ENCODE measurements at places on chromosomes 2 and 18.

- DNase-seq, result no peak
Measured at GRCh38 chr2:145116834-145117725, 597.2 kb upstream of the ZEB2 start.

DNA sequence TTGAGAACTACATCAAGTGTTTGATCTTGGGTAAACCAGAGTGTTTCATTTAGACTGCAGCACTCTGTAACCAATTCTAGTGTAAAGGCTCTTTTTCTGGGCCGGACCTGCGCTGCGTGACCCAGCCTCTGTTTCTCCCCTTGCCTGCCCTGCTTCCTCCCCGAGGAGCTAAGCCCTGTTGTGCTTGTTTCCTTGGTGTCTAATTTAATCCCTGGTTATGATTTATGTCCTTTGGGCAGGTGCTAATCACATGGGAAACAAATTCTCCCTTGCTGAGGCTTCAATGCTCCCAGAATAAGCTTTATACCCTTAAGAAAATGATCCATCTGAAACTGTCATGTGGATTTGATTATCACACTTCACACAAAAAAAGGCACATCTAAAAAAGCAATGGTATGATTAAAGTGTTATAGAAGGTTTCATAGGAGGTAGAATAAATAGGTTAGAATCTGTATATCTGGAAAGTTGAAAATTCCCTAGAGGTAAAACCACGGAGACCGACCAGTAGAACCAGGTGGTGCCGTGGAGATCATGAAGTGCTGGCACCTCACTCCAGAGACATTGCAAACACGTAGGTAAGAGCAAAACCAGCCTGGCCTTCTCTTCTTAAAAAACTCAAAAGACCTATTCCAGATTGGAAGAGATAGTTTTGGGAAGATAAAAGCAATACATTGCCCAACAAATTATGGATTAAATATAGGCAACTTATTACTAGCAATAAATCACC lies 31.0 kb upstream of the SLC9A2 start:
- DNase-seq, result no peak

DNA sequence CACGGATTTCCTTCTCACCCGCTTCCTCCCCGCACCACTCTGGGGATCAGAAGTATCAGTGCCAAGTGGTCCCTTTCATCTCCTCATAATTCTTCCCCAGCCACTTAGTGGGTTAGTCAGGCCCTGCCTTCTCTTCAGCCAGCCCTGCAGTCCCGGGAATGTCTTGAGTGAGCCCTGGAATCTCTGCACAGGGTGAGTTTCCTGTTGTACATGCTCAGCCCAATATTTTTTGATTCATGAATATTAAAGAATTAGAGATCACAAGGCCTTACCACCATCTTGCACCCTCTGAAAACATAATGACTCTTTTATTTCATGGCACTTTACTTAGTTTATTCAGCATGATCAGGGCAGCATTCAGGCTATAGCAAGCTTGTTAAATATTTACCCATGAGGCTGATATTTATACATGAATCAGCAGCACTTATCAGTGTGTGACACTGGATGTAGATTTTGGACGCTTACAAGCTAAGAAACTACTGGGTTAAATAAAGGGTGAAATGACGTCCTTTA lies 159.4 kb upstream of the FOSL2 start:
- no peak for DNase-seq

- no peak for DNase-seq
Measured at GRCh38 chr2:195600778-195601177, 56.2 kb upstream of the SLC39A10 start.

GRCh38 chr2:65031341-65032018 lies 24.7 kb upstream of the CEP68 start:
- no peak for DNase-seq

- no peak for DNase-seq
Measured at GRCh38 chr2:172919732-172920131, 155.9 kb upstream of the MAP3K20 start.

DNA sequence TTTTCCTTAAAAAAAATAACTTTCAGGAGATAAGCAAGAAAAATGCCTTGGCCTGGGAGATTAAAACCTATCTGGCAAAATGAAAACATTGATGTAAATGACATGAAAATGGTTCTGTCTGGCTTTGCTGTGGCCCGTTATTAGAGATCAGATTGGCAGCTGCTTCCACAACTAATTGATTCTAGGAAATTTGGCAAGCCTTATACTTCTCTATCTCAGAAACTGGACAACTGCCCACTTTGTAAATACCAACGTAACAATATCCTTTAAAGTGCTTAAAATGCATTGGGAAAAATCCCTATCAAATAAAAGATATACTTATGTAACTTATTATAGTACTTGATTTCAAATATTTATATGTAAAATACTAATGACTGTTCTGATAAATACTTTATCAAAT lies 14.2 kb upstream of the SKA1 start:
- DNase-seq, result no peak

- no peak for DNase-seq
Measured at GRCh38 chr2:174859563-174860169, 95.4 kb upstream of the CHRNA1 start.

GRCh38 chr2:159149747-159150146 lies 136.8 kb downstream of the WDSUB1 start:
- no peak for DNase-seq

- no peak for DNase-seq
Measured at GRCh38 chr2:45652090-45653031, 886 bp downstream of the PRKCE start.

DNA sequence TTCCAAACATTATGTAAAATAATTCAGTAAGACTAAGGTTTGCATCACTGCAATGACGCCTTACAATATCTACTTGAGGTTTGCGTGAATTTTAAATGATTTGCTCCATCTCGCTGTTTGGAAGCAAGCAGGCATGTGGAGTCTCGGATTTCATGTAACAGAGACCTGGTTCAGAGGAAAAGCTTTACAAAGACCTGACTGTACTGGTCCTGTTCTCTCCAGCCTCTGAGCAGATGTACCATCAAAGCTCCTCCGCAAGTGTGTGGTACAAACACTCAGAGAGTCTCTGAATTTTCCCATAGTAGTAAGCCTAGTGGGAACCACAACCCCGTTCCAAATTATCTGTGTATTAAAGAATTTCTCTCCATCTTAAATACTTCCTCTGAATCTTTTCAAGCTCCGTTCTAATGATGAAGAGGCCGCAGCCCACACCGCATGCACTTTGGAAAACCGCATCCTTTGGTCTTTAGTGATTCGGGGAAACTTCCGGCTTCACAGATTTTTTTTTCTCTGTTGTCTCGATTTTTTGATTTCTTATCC lies 728.1 kb upstream of the SOX11 start:
- no peak for DNase-seq

- DNase-seq, result no peak
Measured at GRCh38 chr2:132009874-132010521, 151.8 kb downstream of the ANKRD30BL start.

DNA sequence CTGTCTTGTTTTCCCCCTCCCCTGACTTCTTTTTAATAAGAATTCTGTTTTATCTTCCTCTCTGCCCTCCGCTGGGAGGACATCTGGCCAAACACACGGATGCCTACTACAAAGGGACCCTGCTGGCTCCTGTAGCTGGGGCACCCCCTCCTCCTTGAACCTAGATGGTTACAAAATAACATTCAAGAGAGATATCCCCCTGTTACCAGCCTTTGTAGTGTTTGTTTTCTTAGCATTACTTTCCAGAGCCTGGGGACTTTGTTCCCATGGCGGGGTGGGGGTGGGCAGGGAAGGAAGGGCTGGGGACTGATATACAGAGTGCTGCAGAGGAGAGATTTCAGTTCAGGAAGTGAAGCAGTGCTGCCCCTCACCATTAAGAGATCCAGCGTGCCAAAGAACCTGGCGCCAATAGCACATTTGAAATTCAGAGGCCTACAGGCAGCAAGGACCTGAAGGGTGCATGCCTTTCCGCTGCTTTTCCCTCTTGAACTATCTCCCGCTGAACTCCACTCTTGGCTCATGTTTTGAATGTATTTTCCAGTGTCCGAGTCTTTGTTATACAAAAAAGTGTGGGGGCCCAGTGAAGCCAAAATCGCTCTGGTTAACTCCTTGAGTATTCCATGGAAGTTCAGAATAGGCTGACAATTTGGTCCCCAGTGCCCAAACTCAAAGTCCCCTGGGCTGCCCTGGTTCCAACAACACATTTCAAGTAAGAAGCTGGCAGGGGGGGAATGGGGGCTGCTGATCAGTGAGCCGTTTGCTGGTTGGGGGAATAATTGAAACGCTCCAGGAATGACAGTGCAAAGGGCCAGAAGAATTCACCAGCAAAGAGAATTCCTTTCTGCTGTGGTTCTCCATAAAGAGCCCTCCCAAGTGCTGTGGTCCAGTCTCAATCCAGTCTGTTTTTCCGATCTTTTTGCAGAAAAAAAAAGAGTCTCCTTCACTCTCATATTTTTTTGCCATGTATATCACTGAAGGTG lies 94.8 kb upstream of the THOC1 start:
- DNase-seq, result no peak

DNA sequence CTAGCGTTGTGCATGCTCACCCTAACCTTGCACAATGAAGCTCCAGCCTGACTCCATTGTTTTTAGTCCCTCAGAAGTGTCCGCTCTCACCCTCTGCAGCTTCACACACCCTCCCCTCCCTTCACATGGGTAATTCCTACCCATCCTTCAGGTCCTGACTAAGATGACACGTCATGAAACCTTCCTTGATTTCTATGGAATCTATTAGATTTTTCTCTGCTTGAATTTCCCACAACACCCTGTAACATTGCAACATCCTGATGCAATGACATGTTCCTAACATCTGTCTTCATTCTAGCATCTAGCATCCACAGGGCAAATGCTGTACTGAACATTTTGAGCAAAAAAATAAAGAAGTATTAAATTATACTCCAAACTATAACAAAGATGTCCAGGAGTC lies 77.0 kb upstream of the PID1 start:
- DNase-seq, result no peak

- peak; percentile 17 for DNase-seq
Measured at GRCh38 chr2:5932556-5933469, 240.6 kb downstream of the SOX11 start.

DNA sequence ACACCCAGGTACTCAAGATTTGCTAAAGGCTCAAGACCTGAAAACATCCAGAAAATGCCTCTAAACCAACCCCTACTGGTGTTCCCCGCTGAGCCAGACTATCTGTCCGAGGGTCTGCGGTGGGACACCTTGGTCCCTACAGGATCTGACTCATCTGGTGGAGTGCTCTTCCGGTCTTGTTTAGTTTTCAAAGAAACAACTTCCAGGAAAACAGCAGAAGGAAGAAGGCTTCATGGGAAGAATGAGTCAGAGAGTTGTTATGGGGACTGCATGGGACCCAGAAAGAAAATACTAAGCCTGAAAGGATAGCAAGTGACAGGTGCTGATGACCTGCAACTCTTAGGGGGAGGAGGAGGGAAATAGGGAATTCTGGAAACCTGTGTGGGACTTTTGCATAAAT lies 41.3 kb downstream of the ZFP36L2 start:
- DNase-seq, result no peak

GRCh38 chr2:191049728-191050639 lies 36.0 kb upstream of the STAT1 start:
- no peak for DNase-seq

GRCh38 chr2:96241227-96241626 lies 24.6 kb downstream of the TMEM127 start:
- DNase-seq, result no peak

GRCh38 chr2:239222312-239222660 lies 178.5 kb downstream of the HDAC4 start:
- DNase-seq, result no peak

GRCh38 chr2:101717071-101717845 lies 19.8 kb downstream of the MAP4K4 start:
- no peak for DNase-seq

- DNase-seq, result no peak
Measured at GRCh38 chr2:235160281-235160810, 208.5 kb downstream of the SH3BP4 start.

DNA sequence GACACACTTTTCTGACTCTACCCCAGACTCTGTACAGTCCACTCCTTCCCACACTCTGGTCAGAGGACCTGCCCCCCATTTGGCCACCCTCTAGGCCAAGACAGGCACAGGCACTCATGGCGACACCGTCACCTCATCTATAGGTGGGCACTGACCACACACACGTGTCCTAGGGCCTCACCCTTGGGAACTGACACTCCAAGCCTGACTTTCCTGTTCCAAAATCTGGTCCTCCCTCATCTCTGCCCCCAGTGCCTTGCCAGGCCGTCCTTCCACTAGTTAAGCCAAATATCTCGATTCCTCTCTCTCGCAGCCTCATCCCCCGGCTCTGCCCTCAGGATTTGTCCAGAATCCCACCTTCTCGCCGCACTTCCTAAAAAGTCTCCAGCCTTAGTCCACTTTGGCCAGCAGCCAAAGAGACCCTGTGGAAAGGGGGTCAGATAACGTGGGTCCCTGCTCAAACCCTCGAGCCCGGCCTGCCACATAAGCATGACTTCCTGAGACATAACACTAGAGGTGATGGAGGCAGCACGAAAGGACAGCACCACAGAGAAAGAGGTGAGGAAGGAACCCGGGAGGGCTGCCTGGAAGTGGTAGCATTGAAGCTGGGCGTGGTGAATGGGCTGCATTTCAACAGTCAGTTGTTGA lies 105.8 kb upstream of the OTOS start:
- DNase-seq, result no peak

DNA sequence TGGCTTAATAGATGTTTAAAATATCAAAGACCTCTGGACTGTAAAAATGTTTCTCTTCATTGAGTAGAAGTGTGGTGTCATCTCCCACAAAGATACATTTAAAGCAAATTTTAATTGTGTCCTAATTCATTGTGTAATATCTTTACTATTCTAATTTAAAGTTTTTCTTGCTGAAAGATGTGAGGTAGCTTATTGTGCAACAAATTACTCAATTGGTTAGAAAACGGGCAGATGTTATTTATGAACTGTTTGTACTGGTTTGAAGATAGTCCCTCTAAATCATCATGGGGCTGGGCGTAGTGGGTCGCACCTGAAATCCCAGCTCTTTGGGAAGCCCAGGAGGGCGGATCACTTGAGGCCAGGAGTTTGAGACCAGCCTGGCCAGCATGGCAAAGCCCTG lies 65.3 kb downstream of the CYBRD1 start:
- DNase-seq, result no peak

DNA sequence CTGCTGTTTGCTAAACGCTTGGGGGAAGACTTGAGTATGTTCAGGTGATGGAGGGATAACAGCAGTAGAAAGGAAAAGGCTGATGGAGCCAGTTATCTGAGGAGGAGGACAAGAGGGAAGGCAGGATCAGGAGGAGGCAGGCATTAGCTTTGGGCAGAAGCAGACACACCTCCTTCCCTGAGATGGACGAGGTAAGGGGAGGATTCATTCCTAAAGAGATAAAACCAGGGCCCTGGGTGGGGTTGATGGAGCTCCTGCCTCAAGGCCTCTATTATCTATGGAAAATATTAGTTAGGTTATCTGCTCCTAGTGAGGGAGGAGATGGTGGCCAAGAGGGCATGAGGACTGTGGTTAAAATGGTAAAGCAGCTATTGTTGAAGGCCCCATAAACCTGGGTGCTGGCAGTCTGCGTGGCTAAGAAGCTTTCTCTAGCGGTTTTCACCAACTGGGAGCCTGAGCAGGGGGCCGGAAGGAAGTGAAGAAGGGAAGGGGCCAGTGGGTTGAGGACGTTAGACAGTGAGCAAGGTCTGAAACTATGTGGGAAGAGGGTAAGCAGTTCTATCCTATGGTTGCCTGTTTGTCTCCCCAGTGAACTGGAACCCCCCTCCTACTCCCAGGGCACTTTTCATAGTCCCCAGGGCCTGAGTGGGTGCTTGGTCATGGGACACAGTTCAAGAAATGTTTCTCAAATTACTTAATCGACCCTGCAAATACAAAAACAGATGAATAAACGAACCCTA lies 56.6 kb upstream of the HK2 start:
- DNase-seq, result no peak

Measured in hypothalamus (tissue), 51 donors.